ENCODE measurements at places on chromosomes 13 and 19. TPM values are rescaled to one million over a fixed set of nuclear protein-coding genes. Genes with fewer than 3 reads are reported as not detected.

DNA sequence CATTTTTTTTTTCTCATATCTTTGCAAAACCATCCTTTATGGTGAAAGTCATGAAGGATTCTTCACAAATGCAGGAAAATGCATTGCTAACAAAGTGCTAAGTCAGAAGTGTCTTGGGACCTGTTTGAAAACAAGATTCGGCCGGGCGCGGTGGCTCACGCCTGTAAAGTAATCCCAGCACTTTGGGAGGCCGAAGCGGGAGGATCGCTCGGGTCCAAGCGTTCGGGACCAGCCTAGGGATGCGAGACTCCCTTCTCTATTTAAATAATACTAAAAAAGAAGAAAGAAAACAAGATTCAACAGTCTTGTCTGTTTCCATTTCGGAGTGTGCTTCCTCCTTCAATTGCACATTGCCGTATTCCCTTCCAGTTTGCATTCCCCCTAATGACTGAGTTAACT is 819 bp downstream of the EID2B start:
- DNase-seq: no peak

- no peak for DNase-seq
These were observed 373.5 kb downstream of the MYO16 start for GRCh38 chr13:109002934-109003333.

DNA sequence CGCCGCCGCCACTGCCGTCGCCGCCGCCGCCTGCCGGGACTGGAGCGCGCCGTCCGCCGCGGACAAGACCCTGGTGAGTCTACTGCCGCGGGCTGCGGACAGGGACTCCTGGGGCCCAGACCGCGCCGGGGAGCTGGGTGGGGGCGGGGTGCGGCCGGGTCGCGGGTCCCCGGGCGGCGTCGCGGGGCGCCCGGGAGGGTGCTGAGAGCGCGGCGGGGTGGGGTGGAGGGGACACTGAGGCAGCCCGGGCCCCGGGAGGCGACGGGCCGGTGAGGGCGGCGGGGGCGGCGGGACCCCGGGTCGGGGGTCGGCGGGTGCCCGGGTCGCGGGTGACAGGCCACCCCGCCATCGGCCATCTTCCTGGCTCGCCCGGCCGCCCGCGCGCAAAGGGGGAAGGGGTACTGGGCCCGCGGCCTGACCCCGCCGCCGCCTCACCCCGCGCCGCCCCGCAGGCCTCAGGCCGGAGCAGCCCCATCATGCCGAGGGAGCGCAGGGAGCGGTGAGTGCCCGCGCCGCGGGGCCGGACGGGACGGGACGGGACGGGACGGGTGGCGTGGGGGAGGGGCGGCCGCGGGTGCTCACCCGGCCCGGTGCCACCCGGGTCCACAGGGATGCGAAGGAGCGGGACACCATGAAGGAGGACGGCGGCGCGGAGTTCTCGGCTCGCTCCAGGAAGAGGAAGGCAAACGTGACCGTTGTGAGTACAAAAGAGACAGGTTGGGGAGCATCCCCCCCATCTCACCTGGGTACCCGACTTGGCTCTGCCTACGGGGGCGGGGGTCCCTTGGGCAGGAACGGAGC is 489 bp downstream of the CCNE1 start:
- peak; percentile 17 for DNase-seq

The PPP1R13L gene
- 13.2 TPM for total RNA-seq

The SULT2A1 gene
- total RNA-seq: not detected

The ELF1 gene
- 200 TPM for total RNA-seq

The CAPNS1 gene
- total RNA-seq: 239 TPM

Measured in naive thymus-derived CD8-positive, alpha-beta T cell (primary cell).